Foreskin keratinocyte (primary cell): ENCODE measurements at places on chromosomes 12 and 14. TPM values are rescaled to one million over a fixed set of nuclear protein-coding genes. Genes with fewer than 3 reads are reported as not detected.

GRCh38 chr14:99231161-99231849 is 40.7 kb downstream of the BCL11B start:
- DNase-seq: no peak

GRCh38 chr12:103505371-103506236 is 9.8 kb upstream of the C12orf42 start:
- peak; percentile 99 for DNase-seq

DNA sequence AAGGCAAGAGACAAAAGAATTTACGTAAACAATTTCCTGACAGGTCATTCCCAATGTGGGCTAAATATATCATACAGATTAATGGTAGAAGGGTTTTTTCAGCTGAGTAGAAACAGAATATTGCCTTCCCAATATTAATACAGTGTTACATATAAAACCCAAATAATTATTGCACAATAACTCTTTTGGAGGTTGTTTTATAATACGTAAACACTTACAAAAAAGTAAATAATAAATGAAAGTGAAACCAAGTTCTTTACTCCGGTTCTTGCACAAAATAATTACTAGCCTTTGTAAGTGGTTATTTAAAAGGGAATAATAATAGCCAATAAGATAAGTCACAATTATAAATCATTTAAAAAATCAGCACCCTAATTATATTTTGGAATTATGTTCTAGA is 118.6 kb upstream of the SSTR1 start:
- DNase-seq: no peak

The UBR7 gene
- total RNA-seq: 25.3 and 28.4 TPM in 2 replicates

DNA sequence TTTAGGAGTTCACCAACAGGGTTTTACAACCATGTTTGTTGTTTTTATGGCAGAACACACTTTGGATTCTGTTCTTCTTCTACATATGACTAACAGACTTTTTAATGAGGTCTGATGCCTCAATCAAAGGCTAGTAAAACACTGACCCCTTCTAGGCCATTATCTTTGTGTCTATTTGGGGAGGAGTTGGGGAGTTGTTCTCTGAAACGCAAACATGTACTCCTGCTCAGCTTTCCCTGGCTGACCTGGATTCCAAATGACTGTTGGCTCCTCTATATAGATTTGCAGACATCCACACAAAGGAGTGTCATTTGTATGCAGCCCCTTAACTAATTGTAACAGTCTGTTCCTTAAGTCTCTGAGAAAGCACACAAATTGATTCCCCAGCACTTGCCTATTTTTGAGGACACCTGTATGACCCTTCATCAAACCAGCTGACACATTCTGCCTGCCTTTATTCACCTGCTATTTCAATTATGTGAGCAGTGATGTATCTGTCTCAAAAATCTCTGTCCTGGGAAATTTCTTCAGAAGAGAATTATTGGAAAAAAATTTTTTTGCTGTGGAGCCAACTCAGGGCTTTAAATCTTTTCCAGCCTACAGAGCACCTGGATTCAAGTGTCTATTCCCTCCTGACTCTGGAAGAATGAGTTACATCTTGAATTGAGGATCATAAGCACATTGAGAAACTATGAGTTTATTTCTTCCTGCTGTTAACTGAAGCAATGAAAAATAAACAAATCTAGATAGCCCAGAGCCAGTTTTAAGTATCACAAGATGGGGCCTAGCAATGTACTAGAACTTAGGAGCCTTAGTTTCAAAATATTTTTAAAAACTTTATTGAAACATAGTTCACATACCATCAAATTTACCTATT is 417.2 kb downstream of the RAD51B start:
- DNase-seq: no peak

- DNase-seq: no peak
These were observed 54.9 kb upstream of the MDGA2 start for GRCh38 chr14:47730296-47730695.

DNA sequence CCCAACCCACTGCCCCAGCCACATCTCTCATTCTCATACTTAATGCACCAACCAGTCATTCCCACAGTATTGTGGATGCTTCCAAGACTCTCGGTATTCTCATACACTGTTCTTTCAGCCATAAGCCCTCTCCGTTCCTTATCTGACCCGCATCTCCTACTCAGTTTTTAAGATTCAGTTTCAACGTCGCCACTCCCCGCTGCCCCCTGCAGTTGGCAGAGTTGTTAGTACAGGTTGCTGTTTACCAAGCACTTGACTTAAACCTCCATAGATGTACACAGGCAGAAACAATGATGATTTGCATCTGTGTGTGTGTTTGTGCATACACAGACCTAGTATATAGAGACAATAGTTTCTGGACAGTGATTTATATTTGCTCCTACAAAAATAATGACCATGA is 40.2 kb downstream of the PAH start:
- no peak for DNase-seq

DNA sequence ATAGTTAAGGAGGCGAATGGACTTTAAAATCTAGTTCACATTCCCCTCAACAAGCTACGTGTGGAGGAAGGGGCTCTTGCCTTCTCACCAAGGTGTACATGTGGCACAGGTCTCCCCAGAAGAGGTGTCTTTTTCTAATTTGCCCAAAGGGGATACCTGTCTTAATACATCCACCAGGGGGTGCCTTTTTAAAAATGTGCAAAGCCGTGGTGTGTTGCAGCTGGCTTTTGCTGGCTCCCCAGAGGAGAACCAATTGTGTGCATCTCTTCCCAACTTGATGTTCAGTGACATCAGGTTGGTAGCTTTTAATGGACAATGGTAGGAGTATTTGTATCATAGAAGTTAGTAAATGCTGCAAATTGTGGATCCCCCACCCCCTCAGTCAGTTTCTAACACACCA is 33.8 kb downstream of the CREBL2 start:
- no peak for DNase-seq

The OASL gene
- 3.7 and 5.5 TPM in 2 replicates for total RNA-seq

The UNC119B gene
- total RNA-seq: 18.0 and 18.1 TPM in 2 replicates

DNA sequence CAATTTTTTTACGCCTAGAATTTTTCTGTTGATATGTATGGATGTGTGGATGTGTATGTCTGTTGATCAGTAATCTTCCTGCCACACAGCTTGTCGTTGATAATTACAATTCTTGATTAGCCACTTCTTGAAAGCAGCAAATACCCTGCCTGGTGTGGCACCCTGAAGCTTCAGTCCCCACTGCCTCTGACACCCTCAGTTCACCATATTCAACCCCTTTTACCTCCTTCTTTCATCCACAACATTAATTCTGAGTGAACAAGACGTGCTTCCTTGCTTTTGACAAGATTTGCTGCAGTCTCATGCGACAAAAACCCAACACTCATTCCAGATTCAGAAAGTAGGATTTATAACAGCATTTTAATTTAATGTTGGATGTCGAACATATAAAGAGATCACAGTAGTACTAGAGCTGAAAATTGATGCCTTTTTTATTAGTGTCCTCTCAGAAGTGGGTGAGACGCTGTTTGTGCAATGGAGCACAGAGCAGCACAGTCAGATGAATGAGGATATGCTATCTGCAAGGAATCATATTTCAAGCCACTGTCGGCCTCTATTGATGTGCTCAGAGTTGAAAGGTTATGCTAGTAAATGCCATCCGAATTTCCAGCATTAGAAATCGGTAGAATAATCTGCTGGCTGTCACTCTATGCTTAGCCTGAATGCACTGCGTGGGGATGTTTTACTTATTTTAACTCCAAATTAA is 383.7 kb downstream of the EGLN3 start:
- no peak for DNase-seq

The RDH16 gene
- total RNA-seq: 0.07 TPM in 2 replicates

The NKX2-1 gene
- total RNA-seq: not detected in 2 replicates

DNA sequence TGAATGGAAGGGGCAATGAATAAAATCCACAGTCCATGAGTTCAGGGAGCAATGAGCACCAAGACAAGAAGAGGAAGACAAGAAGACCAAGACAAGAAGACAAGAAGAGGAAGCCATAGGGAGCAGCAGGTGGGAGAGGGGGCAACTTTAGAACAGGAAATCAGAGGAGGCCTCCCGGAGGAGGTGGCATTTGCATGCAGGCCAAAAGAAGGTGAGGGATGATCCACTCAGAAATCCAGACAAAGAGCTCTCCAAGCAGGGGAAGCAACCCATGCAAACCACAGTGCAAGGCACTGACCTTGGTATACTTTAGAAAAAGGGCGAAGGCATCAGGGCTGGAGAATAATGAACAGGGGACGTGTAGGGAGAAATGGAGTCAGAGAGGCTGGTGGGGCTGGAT is 58.6 kb downstream of the SCARB1 start:
- DNase-seq: no peak

DNA sequence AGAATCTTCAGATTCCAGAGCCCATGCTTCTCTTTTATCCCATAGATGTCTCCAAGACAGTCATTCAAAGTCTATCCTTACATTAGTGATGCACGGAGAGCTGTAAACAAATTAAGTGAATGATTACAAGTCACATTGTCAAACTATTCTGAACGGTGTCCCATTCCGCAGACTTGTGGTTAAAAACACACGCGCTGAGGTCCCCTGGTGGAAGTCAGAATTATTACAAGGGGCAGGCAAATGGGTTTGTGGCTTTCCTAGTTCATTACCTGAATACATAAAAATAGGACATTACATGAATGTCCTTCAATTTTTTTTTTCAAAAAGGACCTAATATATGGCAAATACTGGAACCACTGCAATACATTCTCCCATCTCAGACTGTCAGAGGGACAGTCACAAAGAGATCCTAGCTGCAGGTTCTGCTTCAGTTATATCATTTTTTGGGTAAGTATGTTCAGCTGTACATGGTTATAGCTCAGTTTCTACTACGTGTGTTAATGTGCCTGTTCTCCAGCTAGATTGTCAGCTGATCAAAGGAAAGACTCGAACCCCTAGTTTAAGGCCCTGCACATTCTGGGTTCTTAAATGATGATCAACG is 53.1 kb upstream of the STON2 start:
- DNase-seq: no peak

DNA sequence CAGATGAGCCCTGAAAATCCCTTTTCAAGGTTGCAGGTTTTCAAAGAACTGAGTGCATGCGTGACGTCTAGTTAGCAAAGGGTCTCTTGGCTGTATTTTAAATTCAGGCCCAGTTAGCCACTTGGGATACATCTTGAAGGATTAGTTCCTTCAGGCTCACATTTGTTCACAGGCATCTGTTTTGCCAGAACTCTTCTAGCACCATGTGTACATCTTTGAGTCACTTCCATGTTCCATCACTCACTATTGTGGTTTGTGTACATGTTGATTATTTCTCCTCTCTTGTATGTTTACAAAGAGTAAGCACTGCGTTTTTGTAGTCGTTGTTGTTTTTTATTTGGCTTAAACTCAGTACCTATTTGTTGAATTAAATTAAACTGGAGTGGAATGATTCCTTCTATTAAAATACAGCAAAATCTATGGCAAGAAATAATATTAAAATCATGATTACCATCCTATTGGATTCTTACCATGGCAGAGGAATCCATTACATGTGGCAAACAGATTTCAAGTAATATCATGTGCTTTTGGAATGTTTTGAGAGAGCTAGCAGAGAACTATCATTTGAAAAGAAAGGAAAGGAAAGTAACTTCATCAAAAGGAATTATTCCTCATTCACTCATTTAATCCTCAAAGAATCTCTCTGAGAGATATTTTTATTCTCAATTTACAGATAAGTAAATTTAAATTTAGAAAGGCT is 438.9 kb upstream of the FAR2 start:
- no peak for DNase-seq

The NEMP1 gene
- 16.6 and 20.3 TPM in 2 replicates for total RNA-seq

DNA sequence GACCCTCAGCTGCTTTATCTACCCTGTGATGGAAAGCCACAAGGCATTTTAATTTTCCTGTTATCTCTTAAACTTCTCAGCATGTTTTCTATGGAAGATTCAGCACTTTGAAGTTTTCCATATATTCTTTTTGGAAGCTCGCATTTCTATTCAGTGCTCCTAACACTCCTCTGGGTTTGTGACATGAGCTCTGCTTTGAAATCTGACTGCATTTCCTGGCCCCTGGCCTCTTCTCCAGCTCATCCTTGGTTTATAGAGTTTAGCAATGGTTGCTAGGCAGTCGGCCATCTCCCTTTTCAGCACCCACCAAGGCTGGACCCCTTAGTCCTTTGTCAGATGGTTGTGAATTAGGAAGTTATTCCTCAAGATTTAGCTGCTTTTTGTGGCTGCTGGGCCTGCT is 150.6 kb downstream of the KCNA5 start:
- DNase-seq: no peak

- no peak for DNase-seq
These were observed 64.5 kb downstream of the NIN start for GRCh38 chr14:50766338-50766886.

- DNase-seq: no peak
These were observed 12.2 kb upstream of the SELPLG start for GRCh38 chr12:108645686-108646599.

GRCh38 chr12:26727482-26728204 is 105.4 kb downstream of the ITPR2 start:
- no peak for DNase-seq

DNA sequence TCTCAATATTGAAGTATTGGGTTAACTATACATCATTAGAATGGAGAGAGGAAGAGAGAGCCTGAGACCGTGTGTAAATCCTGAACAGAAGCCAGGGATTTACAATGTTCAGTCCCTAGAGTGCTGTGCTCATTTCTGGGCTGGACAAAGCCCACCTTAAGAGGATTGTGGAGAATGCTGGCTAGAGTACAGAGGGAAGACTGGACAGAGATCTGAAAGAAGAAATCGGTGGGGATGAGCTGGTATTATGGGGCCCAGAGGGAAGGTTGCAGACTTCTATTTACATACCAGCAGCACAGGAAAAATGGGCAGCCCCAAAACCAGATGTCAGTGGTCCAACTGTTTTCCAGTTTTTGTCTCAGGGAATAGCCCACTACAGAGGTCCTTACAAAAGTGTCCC is 42.3 kb downstream of the RTN1 start:
- no peak for DNase-seq

- no peak for DNase-seq
These were observed 59.9 kb downstream of the TRAFD1 start for GRCh38 chr12:112185093-112185923.

The NKX2-8 gene
- total RNA-seq: not detected in 2 replicates

GRCh38 chr12:3592856-3593625 is 102.0 kb downstream of the PRMT8 start:
- no peak for DNase-seq

The FGD4 gene
- 12.1 and 13.9 TPM in 2 replicates for total RNA-seq

DNA sequence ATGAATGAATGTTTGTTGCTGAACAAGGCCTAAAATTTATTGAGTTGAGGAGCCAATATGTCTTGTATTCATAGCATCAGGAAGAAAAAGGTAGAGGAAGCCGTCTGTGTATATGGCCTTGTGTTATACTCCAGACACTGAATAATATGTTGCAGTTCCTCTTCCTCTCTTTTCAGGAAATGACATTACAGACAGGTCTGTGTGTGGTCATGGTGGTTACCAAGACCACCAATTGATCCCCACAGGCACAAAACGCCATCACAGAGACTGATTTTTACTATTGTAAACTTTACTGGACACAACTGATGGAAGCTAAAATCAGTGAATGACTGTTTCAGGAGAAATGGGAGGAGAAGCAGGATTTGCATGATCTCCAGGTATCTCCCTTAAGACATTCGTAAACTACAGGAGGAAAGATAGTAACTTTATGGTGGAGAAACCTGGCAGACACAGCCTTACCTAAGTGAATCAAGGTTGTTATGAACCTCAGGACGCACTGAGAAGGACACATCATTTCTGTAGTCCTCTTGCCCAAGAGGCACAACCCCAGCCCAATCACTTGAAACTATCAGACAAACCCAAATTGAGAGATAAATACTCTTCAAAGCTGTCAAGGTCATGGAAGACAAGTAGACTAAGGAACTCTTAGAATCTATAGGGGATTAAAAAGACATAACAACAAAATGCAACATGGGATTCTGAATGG is 334.1 kb upstream of the RGS6 start:
- no peak for DNase-seq
